Hippocampal formation (tissue), 2 donors: ENCODE measurements at places on chromosomes 1 and 21.

- no peak for DNase-seq
Measured at GRCh38 chr1:84264961-84265360, 36.5 kb upstream of the SAMD13 start.

GRCh38 chr1:9079988-9080704, 10.7 kb upstream of the SLC2A5 start:
- no peak for DNase-seq

GRCh38 chr21:40151611-40152010, 284.4 kb downstream of the PCP4 start:
- no peak for DNase-seq

DNA sequence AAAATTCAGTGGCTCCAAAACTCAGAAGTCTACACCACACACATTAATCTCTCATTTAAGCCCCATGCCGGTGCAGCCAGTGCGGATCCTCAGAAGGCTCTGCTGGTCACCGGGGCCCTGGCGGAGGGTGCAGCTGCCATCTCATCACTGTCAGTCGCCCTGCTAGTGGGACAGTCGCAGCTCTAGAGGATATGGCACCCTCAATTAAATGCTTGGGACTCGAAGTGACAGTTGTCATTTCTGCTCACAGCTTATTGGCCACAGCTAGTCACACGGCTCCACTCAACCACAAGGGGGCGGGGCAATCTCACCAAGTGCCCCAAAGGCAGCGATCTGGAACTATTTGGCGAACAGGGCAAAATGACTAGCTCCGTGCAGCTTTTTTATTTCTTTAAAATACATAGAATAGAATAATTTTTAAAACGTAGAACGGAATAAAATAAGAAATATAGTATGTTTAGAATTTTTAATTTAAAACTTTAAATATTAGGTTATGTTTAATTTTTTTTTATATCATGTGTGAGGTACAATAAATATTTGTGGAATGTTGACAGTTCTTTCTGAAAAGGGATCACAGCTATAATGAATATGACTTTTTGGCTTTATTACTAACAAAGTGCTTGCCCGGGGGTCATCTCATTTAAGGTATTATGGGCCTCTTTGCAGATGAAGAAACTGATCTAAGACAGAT, 8.0 kb upstream of the MAN1C1 start:
- DNase-seq, result peak; percentile 75

DNA sequence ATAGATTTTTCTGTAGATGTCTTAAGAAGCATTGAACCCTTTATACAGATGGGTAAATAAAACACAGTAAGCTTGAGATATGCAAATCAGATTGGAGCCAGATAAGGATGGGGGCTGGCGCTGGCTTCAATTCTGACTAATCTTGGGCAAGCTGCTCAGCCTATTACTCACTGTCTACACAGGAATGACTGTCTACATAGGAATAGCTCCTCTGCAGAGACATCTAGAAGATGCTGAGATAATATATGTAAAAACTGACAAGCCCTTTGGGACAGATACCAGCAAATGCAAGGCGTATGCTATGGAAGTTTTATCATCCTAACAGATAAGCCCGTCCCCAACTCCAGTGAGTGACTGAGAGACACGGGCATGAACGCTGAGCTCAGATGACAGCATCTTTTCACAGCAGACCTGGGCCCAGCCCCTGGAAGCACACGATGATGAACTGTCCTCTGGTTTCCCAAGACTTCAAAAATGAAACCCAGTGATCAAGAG, 1.7 kb downstream of the CLDN14 start:
- DNase-seq, result no peak

DNA sequence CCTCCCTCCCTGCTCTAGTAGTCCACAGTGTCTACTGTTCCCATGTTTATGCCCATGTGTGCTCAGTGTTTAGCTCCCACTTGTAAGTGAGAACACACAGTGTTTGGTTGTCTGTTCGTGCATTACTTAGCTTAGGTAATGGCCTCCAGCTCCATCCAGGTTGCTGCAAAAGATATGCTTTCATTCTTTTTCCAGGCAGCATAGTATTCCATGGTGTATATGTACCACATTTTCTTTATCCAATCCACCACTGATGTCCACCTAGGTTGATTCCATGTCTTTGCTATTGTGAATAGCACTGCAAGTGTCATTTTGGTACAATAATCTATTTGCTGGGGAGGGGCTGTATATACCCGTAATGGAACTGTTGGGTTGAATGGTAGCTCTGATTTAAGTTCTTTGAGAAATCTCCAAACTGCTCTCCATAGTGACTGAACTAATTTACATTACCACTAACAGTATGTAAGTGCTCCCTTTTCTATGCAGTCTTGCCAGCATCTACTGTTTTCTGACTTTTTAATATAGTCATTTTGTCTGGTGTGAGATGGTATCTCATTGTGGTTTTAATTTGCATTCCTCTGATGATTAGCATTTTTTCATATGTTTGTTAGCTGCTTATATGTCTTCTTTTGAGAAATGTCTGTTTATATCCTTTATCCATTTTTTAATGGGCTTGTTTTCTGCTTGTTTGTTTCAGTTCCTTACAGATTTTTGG, 191.9 kb upstream of the DMRTA2 start:
- DNase-seq, result no peak

- no peak for DNase-seq
Measured at GRCh38 chr1:66336641-66336990, 197.3 kb upstream of the SGIP1 start.

GRCh38 chr1:159214149-159214760, 9.6 kb downstream of the ACKR1 start:
- DNase-seq, result peak; percentile 53
